Cortex of kidney (tissue), 1 donor: ENCODE measurements at places on chromosomes 13 and 19.

DNA sequence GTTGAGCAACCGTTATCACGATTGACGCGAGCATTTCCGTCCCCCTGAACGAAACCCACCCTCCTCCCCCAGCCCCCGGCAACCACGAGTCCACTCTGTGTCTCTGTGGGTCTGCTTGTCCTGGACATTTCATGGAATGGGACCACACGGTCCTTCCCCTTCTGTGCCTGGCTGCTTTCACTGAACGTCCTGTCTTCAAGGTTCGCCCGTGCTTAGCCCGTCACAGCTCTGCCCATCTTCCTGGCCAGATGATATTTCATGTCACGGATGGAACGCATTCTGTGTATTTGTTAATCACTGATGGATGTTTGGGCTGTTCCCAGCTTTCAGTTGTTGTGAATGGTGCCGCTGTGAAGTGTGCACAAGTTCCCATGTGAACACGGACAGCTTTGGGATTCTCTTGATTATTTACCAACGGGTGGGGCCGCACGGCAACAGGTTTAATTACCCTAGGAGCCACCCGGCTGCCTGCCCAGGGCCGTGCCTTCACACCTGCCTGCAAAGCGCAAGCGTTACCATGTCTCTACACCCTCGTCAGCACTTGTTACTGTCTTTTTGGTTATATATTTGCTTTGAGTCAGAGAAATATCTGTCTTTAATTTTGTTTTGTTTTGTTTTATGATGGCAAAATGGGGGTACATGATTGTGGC, 42.5 kb downstream of the RASA3 start:
- no peak for DNase-seq

DNA sequence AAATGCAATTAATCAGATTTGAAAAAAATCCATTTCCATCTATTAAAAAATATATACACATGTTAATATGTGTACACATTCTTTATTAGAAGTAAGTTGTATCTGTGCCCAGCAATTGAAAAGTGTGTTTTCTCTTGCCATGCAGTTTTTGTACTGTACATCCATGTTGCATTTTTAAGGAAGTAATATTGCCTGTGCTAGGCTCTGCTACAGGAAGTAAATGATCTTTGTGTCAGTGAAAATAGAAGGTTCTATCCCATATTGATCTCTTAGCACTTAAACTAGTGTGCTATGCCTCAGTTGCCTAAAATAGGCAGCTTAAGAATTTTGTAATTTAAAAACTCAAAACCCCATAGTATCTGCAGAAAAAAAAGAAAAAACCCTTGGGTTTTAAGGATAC, 122.5 kb downstream of the CDK8 start:
- no peak for DNase-seq

DNA sequence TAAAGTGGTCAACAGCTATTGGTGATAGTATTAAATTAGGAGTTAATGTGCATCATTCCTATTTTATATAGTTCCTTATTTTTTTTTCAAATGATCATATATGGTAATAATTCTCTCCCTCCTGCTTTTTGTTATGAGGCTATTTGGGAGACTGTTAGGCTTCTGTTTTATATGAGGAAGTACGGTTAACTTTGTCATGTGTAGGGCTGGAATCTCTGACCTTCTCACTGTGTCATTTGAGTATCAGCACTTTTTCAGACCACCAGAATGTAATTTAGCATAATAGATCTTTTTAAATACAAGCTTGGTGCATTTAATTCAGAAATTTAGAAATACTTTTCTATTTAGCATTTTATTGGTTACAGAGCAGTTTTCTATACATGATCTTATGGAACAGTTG, 7.7 kb downstream of the DGKH start:
- DNase-seq, result no peak

DNA sequence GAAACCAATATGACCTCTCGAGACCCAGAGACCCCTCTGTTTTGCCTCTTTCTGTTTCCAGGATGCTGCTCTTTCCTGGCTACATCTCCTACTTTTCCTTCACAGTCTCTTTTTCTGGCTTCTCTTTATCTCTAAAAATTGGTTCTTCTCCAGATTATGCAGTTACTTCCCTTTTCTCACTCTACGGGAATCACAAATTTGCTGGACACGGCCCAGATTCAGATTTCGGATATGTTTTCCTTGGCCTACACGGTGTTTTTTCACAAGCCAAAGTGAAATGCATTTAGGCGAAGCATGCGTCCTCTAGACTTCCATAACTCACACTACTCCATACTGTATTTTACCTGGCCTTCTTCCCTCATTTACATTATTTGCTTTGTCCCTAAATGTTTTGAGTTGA, 214.7 kb upstream of the MIR17HG start:
- DNase-seq, result no peak

DNA sequence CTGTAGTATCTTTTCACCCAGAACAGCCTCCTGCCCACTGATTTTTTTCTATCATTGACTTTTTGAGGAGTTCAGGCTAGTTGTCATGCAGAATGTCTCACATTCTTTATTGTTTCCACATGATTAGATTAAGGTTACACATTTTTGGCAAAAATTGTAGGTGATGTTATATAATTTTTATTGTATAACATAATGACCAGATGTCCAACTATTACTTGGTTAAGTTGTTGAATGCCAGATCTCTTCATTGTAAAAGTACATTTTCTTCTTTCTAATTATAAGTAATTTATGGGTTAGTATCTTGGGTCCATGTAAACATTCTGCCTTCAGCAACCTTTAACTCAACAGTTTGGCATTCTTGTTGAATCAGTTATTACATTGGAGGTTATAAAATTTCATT, 138.4 kb downstream of the POSTN start:
- no peak for DNase-seq

GRCh38 chr19:27776020-27776419, 1436.9 kb downstream of the UQCRFS1 start:
- no peak for DNase-seq

GRCh38 chr13:96218475-96218874, 128.6 kb downstream of the HS6ST3 start:
- DNase-seq, result no peak

DNA sequence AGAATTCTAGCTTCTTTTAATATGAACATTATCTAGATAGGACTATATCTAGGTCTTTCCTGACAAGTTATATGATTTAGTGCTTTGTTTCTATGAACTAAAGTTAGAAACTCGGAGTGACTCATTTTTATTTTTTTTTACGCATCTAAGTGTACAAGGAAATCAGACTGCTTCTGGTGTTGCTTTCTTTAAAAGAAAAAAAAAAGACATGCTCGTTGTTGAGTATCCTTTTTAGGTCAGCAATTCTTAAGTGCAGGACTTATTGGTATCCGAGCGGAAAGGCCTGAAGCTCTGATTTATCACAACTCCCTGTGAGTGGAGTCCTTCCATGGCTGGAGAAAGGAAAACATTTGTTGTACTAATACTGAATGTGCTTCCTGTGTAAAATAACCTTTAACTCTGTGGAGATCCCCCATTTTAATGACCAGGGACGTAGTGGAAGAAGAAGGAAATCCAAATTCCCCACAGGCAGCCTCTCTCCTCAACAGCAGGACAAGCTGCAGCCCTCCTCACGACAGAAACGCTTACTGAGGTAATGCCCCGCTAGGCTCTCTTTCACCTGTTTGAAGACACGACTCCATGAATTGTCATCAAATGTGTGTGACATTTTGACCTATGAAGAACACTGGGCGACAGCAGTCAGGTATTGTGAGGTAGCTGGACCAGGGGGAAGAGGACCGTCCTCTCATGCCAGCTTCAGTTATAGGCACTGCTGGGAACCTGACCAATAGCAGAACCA, 17.9 kb upstream of the POMP start:
- DNase-seq, result no peak

DNA sequence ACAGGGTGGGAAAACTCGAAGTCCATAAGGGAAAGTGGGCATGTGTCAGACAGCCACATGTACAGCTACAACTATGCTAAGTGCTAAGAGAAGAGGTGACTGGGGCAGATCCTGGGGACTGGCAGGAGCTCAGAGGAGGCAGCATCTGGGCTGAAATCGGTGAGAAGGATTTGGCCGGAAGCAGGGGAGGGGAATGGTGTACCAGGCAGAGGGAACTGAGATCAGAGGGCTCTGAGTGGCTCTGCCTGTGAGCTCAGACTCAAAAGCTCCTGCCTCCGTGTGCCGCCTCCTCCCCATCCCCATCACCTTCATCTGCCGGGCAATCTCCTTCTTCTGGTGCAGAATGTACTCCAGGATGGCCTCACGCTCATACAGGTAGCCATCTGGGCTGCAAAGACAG, 21.8 kb downstream of the NOSIP start:
- no peak for DNase-seq

DNA sequence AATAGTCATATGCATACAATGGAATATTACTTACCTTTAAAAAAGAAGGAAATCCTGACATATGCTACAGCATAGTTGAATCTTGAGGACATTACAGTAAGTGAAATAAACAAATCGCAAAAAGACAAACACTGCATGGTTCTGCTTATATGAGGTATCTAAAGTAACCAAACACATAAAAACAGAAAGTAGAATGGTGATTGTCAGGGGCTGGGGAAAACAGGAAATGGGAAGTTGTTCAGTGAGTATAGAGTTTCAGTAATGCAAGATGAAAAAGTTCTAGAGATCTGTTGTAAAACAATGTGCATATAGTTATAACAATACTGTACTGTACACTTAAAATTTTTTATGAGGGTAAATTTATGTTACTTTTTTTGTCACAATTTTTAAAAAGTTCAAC, 219.4 kb downstream of the KLF5 start:
- no peak for DNase-seq

- no peak for DNase-seq
Observed at GRCh38 chr19:46990991-46991676, 28.5 kb upstream of the NPAS1 start.

DNA sequence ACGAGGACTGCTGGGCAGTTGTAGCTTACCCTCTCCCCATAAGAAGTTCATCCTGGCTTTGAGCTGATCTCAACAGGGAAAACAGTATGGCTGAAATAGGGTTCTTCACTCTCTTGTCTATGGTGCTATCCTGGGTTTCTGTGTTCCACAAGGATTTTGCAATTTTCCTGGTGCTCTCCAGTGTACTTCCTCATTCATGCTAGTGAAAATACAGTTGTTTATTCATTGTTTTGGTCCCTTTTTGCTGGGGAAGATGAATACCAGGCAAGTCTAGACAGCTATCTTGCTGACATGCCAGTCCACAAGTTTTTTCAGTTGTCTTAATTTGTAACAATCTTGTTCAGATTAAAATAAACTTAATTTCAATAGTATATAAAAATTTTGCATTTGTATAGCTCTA, 306.5 kb downstream of the DLEU7 start:
- DNase-seq, result no peak

GRCh38 chr13:20580257-20580656, 13.3 kb downstream of the IFT88 start:
- DNase-seq, result no peak

DNA sequence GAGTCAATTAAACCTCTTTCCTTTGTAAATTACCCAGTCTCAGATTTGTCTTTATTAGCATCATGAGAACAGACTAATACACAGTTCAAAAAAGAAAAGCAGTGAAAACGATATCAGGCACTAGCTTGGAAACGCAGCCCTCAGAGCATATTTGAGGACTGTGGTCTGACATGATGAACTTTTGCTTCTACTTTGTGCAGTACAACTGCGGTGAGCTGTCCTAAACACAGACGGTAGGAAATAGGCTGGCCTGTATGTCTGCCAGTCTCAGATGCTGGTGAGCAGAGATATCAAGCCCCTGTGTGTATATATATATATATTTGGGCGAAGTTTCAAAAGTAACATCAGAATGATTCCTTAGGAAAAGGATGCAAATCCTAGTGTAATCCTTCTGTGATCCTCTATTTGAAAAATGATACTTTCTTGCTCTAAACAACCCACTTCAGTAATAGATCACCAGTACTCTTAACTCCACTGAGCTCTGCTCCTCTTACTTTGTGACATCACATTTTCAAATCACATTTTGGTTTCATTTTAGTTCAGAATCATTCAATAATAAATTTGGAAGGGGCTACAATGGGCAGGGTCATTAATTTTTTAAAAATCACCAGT, 74.4 kb downstream of the TNFRSF19 start:
- DNase-seq, result no peak

GRCh38 chr13:49062297-49062896, 86.7 kb downstream of the FNDC3A start:
- no peak for DNase-seq

DNA sequence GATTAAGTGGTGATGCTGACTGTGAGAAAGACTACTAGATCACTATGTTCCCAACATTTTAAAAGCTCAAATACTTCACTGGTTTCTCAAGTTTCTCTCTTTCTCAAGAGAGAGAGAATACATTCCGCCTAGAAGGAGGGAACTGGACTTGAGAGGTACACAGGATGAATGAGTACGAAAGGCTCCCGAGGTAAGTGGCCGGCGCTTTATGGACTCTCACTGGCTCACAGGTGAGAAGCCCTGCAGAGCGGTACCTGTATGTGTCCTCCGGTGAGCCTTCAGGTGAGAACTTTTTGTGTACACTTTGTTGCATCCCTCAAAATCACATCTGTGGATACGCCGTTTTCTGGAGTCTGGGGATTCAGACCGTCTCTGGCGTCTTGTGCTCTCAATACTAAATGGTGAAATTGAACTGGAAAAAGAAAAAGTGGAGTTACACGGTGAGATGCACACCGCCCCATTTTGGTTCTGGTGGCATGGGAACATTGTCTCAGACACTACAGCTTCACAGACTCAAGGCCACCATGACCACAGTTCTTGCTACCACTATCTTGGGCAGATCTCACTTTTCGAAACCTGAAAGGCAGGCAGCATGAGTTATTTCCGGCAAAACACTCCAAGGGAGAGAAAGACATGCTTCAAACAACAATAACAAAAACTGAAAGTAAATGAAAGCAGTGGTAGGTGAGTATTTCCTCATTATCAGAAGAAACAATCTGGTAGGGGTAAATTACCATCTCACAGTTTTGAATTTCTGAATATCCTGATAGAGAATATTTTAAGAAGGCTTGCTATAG, 418.9 kb downstream of the KLF12 start:
- DNase-seq, result no peak

GRCh38 chr19:32224371-32225244, 120.8 kb upstream of the ZNF507 start:
- DNase-seq, result no peak

DNA sequence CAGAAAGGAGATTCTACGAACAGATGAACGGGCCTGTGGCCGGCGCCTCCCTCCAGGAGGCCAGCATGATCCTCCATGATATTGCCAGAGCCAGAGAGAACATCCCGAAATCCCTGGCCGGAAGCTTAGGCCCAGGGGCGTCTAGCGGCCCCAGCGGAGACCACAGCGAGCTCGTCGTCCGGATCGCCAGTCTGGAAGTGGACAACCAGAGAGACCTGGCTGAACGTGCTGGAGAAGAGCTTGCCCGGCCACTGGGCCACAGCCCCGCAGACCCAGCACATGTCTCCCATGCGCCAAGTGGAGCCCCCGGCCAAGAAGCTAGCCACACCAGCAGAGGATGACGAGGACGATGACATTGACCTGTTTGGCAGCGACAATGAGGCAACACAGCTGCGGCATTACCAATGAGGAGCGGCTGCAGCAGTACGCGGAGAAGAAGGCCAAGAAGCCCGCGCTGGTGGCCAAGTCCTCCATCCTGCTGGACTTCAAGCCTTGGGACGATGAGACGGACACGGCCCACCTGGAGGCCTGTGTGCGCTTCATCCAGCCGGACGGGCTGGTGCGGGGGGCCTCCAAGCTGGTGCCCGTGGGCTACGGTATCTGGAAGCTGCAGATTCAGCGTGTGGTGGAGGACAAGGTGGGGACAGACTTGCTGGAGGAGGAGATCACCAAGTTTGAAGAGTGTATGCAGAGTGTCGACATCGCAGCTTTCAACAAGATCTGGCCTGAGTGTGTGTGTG, 78.8 kb upstream of the FRY start:
- DNase-seq, result no peak
